ENCODE measurements at places on chromosomes 11 and 22.

GRCh38 chr11:87281496-87281895 is 243.8 kb downstream of the TMEM135 start:
- no peak overlapping the region for H3K4me3 ChIP-seq
- no peaks in the 10 kb centered on the region for H3K4me1 ChIP-seq
- no peak for DNase-seq
- H3K36me3 ChIP-seq: no peaks in the 10 kb centered on the region
- H3K27ac ChIP-seq: no peak overlapping the region
- no peaks in the 10 kb centered on the region for H3K27me3 ChIP-seq

GRCh38 chr11:18578975-18579598 is 9.4 kb downstream of the UEVLD start:
- no peaks in the 10 kb centered on the region for H3K36me3 ChIP-seq
- H3K4me3 ChIP-seq: no peak overlapping the region
- H3K27me3 ChIP-seq: no peaks in the 10 kb centered on the region
- no peak overlapping the region for H3K27ac ChIP-seq
- DNase-seq: no peak

- no peak overlapping the region for H3K27ac ChIP-seq
- H3K27me3 ChIP-seq: no peaks in the 10 kb centered on the region
- H3K4me3 ChIP-seq: no peak overlapping the region
- no peaks in the 10 kb centered on the region for H3K4me1 ChIP-seq
- peak; percentile 22 for DNase-seq
- H3K36me3 ChIP-seq: no peaks in the 10 kb centered on the region
Measured at GRCh38 chr22:49355211-49355920, 472.3 kb downstream of the BRD1 start.

DNA sequence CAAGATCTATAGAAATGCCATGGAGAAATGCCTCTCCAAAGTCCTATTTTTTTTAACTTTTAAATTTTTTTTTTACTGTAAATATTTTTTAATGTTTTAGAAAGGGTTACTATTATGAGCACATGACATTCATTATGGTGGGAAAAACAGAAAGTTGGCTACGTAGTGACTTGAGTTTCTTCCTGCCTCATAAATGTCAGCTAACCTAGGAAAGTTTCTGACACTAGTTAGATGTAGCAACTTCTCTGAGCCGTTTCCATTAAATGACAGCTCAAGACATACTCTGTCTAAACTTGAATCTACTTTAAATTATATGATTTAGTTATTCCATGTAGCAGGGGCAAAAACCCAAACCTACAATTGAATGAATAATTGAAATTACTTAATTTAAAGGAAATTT is 18.4 kb upstream of the CTSC start:
- no peaks in the 10 kb centered on the region for H3K36me3 ChIP-seq
- no peak for DNase-seq
- H3K27ac ChIP-seq: no peak overlapping the region
- no peaks in the 10 kb centered on the region for H3K4me1 ChIP-seq

DNA sequence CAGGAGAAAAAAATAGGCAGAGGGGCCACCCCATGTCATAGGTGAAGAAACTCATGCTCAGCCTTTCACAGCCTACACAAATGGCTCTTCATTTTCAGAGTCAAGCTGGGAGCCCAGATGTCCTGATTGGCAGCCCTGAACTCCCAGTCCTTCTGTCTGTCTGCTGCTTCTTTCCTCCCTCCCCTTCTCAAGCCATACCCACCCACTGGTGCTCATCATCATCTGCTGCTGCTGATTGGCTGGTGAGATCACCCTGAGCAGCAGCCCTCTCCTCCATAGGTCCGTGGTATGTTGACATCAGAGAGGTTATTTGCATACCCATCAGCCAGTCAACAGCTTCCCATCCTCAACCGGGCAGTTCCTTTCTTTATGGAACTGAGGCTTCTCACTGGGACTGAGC is 46.1 kb upstream of the PRDM11 start:
- no peaks in the 10 kb centered on the region for H3K36me3 ChIP-seq
- DNase-seq: no peak
- no peak overlapping the region for H3K27ac ChIP-seq
- H3K27me3 ChIP-seq: no peaks in the 10 kb centered on the region
- H3K4me1 ChIP-seq: no peaks in the 10 kb centered on the region

GRCh38 chr22:49915610-49916009 is 2.6 kb downstream of the ALG12 start:
- H3K36me3 ChIP-seq: no peaks in the 10 kb centered on the region
- H3K4me3 ChIP-seq: no peak overlapping the region
- no peaks in the 10 kb centered on the region for H3K4me1 ChIP-seq
- H3K27me3 ChIP-seq: no peaks in the 10 kb centered on the region
- no peak for DNase-seq

DNA sequence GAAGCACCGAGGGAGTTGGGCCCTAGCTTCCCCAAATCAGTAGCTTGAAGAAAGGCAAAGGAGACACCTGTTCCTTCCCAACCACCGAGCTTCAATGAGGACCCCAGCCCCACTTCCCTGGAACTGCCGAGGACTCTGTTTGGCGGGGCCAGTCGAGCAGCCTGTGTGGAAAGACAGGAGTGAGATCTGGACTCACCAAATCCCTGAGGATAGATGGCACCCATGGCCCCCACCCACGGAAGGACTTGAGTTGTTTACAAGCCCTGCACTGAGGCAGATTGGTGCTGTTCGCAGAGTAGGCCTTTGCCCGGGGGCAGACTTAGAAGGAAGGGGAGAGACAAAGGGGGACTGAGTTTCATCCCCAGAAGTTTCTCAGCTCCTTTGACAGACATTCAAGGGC is 64.6 kb downstream of the FEZ1 start:
- no peaks in the 10 kb centered on the region for H3K27me3 ChIP-seq
- H3K27ac ChIP-seq: no peak overlapping the region
- DNase-seq: no peak

- H3K27ac ChIP-seq: no peak overlapping the region
- no peak for DNase-seq
- H3K4me1 ChIP-seq: no peaks in the 10 kb centered on the region
- no peaks in the 10 kb centered on the region for H3K36me3 ChIP-seq
- no peaks in the 10 kb centered on the region for H3K27me3 ChIP-seq
Measured at GRCh38 chr22:37409459-37410050, 17.7 kb downstream of the ELFN2 start.

GRCh38 chr11:45864041-45864440 is 16.8 kb downstream of the CRY2 start:
- no peak for DNase-seq
- peaks cover 3% of the 10 kb centered on the region for H3K36me3 ChIP-seq
- H3K4me3 ChIP-seq: no peak overlapping the region

GRCh38 chr22:46473021-46473779 is 64.2 kb downstream of the CELSR1 start:
- no peak for DNase-seq
- no peak overlapping the region for H3K4me3 ChIP-seq
- no peak overlapping the region for H3K27ac ChIP-seq
- H3K36me3 ChIP-seq: no peaks in the 10 kb centered on the region
- H3K27me3 ChIP-seq: no peaks in the 10 kb centered on the region
- no peaks in the 10 kb centered on the region for H3K4me1 ChIP-seq

DNA sequence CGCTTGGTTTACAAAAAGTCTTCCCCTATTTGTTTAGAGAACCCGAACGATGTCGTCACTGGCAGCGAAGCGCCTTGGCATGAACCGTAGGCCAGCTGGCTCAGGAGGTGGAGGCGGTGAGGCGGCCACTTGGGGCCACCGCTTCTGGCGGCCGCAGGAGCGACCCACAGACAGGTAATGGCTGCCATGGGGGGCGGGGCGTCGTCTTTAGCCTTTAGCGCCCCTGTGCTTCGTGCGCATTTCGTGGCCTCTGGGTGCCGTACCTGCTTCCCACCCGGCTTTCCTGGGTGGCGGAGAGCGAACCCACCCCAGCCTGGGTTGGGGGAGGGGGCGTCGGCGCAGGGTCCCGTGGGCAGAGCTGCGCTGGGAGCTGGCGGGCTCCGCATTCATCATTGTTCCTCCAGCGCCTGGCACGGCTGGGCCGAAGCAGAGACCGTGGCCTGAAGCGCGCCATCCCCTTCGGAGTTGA is 469 bp upstream of the OSBP2 start:
- H3K27ac ChIP-seq: no peak overlapping the region
- H3K4me3 ChIP-seq: no peak overlapping the region
- H3K4me1 ChIP-seq: no peaks in the 10 kb centered on the region
- H3K36me3 ChIP-seq: no peaks in the 10 kb centered on the region

GRCh38 chr11:19392847-19393518 is 152.2 kb upstream of the E2F8 start:
- no peak overlapping the region for H3K27ac ChIP-seq
- no peaks in the 10 kb centered on the region for H3K36me3 ChIP-seq
- H3K4me3 ChIP-seq: no peak overlapping the region
- H3K4me1 ChIP-seq: no peaks in the 10 kb centered on the region

GRCh38 chr11:100887659-100888058 is 200.6 kb downstream of the ARHGAP42 start:
- H3K4me3 ChIP-seq: no peak overlapping the region
- DNase-seq: no peak
- H3K27me3 ChIP-seq: no peaks in the 10 kb centered on the region
- H3K4me1 ChIP-seq: peaks cover 9% of the 10 kb centered on the region
- no peak overlapping the region for H3K27ac ChIP-seq
- no peaks in the 10 kb centered on the region for H3K36me3 ChIP-seq

DNA sequence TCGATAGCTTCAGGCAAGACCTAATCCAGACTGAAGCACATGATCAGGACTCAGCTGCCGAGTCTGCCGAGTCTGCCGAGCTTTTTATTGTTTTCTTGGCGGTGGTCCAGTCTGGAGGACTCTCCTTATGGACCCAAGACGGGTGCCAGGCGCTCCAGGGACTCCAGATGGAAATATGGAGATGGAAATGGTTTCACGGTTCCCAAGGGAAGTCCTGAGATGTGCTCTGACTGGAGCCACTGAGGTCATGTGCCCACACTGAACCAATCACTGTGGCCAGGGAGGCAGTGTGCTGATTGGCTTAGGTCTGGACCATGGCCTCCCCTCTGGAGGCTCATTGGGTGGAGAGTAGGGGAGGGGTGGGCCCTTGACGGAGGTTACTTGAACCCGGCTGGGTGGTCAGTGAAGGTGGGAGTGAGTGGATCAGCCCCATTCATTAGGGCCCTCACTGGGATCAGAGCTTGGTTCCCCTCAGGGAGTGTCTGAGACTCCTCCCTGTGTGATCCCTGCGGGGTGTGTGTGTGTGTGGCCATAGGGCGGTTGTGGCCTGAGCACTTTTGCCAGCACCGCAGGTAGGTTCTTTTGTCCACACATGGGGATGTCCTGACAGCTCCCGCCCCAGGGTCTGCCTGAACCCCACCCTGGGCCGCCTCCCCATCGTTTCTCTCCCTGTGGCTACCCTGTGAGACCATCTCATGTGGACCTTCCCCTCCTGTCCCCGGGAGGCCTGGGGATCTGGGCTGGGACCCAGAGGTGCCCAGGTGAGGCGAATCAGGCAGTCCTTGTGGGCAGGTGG is 14.0 kb downstream of the RPS6KA4 start:
- H3K4me1 ChIP-seq: no peaks in the 10 kb centered on the region
- peaks cover 6% of the 10 kb centered on the region for H3K36me3 ChIP-seq
- no peak overlapping the region for H3K4me3 ChIP-seq
- H3K27ac ChIP-seq: no peak overlapping the region
- DNase-seq: no peak

DNA sequence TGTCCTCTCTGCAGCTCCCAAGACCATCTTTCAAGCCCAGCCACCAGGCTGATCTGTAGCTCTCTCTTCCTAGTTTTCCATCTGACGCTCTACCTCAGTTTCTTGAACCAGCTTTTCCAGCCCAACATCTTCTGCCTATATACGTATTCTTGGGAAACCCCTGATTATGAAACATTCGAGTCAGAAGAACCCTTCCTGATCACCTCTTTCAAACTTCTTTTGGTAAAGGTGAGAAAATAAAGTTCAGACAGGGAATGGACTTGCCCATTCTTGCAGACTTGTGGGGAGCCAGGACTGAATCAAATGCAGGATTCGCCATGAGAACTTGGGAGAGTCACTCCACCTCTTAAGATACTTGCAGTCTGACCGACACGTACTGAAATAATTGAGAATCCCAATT is 169.5 kb upstream of the NARS2 start:
- H3K4me3 ChIP-seq: no peak overlapping the region
- no peaks in the 10 kb centered on the region for H3K36me3 ChIP-seq
- H3K27ac ChIP-seq: no peak overlapping the region
- DNase-seq: no peak
- no peaks in the 10 kb centered on the region for H3K27me3 ChIP-seq
- no peaks in the 10 kb centered on the region for H3K4me1 ChIP-seq

- H3K4me3 ChIP-seq: no peak overlapping the region
- H3K36me3 ChIP-seq: no peaks in the 10 kb centered on the region
Measured at GRCh38 chr11:1773994-1774550, 10.3 kb upstream of the CTSD start.

DNA sequence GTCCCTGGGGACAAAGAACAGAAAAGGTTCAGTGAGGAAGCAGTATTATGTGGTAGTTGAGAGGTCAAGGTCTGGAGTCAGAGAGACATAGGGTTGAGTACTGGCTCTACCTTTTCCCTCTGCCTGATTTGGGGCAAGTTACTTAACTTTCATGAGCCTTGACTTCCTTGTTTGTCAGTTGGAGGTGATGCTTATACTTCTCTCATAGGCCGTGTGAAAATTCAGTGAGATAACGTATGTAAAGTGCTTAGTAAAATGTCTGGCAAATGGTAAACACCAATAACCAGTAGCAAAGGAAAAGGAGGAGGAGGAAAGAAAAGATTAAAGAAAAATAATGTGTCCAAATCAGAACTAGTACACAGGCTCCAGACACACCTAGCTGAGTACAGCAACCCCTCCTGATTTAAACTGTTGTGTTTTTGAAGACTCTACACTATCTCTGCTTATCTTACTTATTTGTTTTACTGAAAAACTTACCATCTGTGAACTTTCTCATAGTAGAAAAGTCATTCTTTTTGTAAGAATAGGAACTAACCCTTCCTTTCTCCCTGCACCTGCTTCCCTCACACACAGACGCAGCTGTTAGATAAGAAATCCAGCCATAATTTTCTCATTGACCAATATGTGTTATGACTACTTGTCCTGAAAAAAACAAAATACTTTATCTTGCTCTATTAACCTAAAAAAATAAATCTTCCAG is 126.9 kb downstream of the CD44 start:
- H3K36me3 ChIP-seq: no peaks in the 10 kb centered on the region

DNA sequence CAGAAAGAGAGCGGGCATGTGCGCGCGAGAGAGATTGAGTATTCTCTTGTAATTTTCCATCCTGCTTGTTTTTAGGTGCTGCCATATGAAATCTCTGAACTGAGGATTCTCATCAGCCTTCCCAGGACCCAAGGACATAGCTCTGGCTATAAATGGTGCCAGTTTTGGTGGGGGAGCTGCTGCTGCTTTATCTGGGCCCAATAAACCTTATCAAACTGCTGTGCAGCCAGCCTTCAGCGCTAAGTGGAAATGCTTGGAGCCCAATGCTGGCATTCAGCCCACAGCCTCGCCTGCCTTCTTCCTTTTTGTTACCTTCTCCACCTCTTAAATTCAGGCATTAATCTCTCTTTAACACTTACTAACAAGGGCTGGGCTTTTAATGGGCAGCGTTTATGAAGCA is 2.4 kb upstream of the ZBTB16 start:
- no peak overlapping the region for H3K27ac ChIP-seq
- no peak overlapping the region for H3K4me3 ChIP-seq
- no peak for DNase-seq
- peaks cover 5% of the 10 kb centered on the region for H3K4me1 ChIP-seq

- no peak for DNase-seq
- H3K4me1 ChIP-seq: no peaks in the 10 kb centered on the region
- H3K27ac ChIP-seq: no peak overlapping the region
- H3K27me3 ChIP-seq: no peaks in the 10 kb centered on the region
- H3K4me3 ChIP-seq: no peak overlapping the region
- no peaks in the 10 kb centered on the region for H3K36me3 ChIP-seq
Measured at GRCh38 chr11:128615612-128616011, 28.3 kb upstream of the ETS1 start.

GRCh38 chr22:42996646-42997365 is 18.1 kb downstream of the PACSIN2 start:
- peaks cover 12% of the 10 kb centered on the region for H3K4me1 ChIP-seq
- no peak overlapping the region for H3K4me3 ChIP-seq
- no peak for DNase-seq
- H3K36me3 ChIP-seq: no peaks in the 10 kb centered on the region
- H3K27ac ChIP-seq: peak overlapping the region; percentile 93

All from aorta (tissue), 5 donors.